Spleen (tissue), 13 donors: ENCODE measurements at places on chromosomes 13 and 19. TPM values are rescaled to one million over a fixed set of nuclear protein-coding genes. Genes with fewer than 3 reads are reported as not detected.

DNA sequence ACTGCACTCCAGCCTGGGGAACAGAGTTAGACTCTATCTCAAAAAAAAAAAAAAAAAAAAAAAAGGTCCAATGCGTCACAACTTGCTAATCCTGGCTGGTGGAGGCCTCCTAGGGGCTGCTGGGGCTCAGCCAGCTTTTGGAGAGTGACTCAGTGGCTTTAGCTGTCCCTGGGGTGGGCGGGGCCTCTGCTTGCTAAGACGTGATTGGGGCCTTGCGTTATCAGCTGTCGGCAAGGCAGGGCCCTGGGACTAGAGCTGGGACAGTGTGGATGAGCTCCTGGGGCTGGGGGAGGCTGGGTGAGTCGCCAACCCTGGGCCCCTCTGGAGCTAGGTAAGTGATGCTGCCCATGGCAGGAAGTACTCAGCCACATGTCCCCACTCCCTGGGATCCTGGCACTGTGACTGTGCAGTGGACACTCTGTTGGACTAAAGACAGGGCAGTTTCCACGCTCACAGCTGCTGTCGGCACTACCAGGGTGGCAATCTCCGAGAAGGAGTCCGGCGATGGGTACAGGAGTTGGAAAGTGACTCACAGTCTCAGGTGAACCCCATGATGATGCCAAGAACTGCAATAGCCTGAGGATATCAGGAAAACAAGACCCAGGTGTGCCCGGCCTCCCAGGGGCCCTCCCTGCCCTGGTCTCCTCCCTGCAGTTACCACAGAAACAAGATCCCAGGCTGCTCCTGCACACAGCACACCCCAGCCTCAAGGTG lies 32.2 kb downstream of the F2RL3 start:
- no peak for DNase-seq

- DNase-seq, result no peak
Measured at GRCh38 chr13:53301449-53301848, 272.8 kb downstream of the OLFM4 start.

GRCh38 chr19:55643887-55644176 lies 383 bp downstream of the ZNF581 start:
- DNase-seq, result no peak

LRRC63 gene
- total RNA-seq, result 0.32 TPM

CALR3 gene
- total RNA-seq, result not detected

LILRB1 gene
- 66.2 TPM for total RNA-seq
